ENCODE measurements at places on chromosomes 2 and 18.

- no peak for DNase-seq
Observed at GRCh38 chr2:5236249-5236648, 455.9 kb upstream of the SOX11 start.

DNA sequence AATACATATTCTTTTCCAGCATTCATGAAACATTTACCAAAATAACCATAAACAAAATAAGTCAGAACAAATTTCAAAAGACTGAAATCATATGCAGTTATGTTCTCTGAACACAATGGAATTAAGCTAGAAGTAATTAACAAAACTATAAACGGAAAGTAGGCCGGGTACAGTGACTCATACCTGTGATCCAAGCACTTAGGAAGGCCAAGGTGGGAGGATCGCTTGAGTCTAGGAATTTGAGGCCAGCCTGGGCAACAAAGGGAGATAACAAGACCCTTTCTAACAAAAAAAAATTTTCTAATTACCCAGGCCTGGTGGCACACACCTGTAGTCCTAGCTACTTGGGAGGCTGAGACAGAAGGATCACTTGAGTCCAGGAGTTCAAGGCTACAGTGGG, 14.9 kb downstream of the ATAD2B start:
- no peak for DNase-seq

DNA sequence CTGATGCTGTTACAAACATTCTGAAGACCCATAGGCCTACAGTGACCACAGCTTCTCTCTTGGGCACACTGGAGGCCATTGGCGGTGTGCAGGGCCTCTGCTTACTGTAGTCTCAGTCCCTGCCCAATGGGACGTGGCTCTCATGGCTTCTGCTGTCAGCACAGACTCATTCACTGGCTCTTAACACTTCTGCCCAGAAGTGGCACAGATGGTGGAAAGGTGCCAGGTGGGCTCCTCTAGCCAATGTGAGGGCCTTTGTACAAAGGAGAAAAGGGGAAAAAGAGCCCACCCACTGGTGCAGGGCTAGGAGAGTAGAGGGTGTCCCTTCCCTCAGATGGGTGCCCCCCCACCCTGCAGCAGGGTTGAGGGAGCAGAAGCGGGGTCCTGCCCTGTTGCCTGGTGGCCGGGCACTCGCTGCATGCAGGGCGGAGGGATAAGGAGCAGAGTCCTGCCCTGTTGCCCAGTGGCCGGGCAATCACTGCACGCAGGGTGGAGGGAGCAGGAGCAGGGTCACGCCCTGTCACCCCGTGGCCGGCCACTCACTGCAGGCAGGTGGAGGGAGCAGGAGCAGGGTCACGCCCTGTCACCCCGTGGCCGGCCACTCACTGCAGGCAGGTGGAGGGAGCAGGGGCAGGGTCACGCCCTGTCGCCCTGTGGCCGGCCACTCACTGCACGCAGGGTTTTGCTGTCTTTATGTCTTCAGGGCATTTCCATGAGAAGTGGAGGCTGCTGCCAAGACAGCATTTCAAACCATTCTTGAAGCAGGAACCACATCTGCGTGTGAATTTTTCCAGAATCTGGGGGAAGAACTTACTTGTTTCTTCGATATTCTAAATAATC, 20.0 kb downstream of the LRRFIP1 start:
- no peak for DNase-seq

DNA sequence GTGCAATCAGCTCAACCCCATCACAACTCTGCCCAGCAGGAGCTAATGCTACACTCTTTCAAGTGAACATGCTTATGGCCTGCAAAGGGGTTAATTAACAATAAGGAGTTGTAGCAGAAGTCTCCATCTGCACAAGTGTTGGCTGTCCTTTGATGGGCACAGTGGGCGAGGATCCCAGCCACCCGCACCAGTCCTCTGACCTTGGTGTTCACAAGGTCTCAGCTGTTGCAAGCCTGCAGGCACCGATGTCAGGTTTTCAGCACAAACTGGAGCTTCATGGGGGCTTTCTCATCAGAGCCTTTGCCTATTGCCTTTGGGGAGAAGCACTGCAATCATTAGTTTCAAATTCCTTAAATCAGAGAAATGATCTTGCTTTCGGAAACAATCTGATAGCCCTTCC, 60.9 kb upstream of the TMEM178A start:
- no peak for DNase-seq

- DNase-seq, result no peak
Observed at GRCh38 chr2:39640107-39640506, 25.6 kb upstream of the TMEM178A start.

- no peak for DNase-seq
Observed at GRCh38 chr2:21891191-21891590, 767.4 kb downstream of the TDRD15 start.

DNA sequence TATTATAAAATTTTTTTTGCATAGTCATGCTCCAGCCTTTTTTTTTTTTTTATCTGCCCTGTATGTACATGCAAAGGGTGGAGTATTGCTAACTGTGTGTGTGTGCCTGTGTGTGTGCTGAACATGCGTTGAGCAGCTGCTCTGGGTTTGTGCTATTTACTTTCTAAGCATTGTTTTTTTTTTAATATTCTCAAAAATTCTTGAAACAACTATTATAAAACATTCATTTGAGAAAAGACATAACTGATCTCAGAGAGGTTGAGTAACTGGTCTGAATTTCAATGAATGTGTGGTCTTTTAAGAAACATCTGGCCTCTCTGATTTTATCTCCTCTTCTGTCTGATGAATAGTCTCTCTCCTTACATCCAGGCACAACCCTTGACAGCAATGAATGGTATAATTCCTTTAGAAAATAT, 366.0 kb upstream of the SLC14A2 start:
- no peak for DNase-seq

DNA sequence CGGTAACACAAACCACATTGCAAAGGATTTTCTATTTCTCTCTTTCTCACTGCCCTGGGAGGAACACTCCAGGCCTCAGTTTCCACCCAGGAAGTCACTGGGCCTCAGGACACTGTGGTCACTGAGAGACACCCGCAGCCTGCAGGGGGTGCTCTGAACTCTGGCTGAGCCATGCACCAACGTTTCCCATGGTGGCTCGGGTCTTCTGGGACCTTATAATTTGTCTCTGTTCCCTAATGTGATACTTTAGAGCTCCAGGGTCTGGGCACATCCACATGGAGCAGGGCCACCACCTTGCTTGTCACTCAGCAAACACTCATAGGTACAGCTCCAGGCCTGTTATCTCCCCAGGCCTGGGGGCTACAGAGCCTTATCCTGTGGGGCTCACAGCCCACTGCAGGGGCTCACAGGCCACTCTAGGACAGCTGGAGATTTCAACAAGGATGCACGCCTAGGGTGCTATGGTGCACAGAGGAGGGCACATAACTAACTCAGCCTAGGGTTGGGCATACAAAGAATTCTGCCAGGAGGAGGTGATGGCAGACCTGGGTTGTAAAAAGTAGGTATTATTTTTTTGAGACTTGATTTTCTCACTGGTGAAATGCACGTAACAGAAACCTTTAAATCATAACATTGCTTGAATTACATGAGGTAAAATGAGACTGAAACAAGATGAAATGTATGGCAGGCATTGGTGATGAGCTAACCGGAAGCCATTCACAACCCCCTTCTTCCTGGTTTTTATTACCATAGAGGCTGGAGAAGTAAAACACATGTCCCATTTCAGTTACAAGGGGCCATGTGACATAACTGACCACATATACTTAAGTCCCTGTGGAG, 3.0 kb upstream of the HS1BP3 start:
- no peak for DNase-seq

- DNase-seq, result no peak
Observed at GRCh38 chr18:62876111-62876510, 160.8 kb downstream of the PHLPP1 start.

- DNase-seq, result no peak
Observed at GRCh38 chr2:65021709-65022108, 32.5 kb downstream of the SLC1A4 start.

- no peak for DNase-seq
Observed at GRCh38 chr2:160199683-160200389, at the start of gene ITGB6. TSS of gene ITGB6 (minus strand) at chr2:160200272. CDS start at chr2:160200063, 209 bp downstream.

GRCh38 chr18:59669872-59670657, 27.2 kb downstream of the CCBE1 start:
- DNase-seq, result no peak

- no peak for DNase-seq
Observed at GRCh38 chr2:70645733-70646419, 92.2 kb upstream of the TGFA start.

GRCh38 chr2:192593561-192593960, 398.8 kb upstream of the TMEFF2 start:
- DNase-seq, result no peak

GRCh38 chr18:60350150-60350549, 22.4 kb downstream of the MC4R start:
- no peak for DNase-seq

- no peak for DNase-seq
Observed at GRCh38 chr2:50674876-50675275, 357.1 kb downstream of the NRXN1 start.

- no peak for DNase-seq
Observed at GRCh38 chr18:36468161-36468560, 170.6 kb downstream of the FHOD3 start.

GRCh38 chr2:15577071-15577735, 14.5 kb upstream of the DDX1 start:
- peak; percentile 95 for DNase-seq

- no peak for DNase-seq
Observed at GRCh38 chr2:158496986-158497385, 40.2 kb downstream of the PKP4 start.

DNA sequence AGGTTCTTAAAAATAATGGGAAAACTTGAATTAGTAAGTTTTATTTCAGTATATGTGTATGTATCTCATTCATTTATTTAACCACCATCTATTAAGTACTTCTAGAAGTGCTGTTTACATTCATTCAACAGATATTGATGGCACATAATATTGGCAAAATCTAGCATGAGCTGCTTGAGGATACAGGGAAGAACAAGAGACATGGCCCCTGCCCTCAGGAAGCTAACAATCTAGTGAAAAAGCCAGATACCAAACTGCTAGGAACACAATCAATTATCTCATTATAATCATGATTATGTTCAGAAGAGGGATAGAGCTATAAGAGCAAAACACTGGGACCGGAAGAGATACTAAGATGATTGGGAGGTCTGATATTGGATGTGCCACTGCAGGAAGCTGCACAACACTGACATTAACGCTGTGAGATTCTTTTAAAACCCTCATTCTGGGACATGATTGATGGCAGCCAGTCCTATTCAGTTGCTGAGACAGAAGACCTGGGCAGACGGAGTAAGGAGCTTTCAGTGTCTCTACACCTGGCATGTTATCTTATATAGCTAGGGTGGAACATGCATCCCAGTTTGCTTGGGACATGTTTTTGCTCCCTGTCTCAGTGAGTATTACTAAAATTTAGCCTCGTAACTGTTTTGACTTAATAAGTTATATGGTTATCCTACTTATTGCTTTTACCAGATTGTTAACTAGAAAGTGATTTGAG, 314.1 kb downstream of the STK39 start:
- no peak for DNase-seq

GRCh38 chr18:38427234-38427633, 861.6 kb upstream of the CELF4 start:
- no peak for DNase-seq

DNA sequence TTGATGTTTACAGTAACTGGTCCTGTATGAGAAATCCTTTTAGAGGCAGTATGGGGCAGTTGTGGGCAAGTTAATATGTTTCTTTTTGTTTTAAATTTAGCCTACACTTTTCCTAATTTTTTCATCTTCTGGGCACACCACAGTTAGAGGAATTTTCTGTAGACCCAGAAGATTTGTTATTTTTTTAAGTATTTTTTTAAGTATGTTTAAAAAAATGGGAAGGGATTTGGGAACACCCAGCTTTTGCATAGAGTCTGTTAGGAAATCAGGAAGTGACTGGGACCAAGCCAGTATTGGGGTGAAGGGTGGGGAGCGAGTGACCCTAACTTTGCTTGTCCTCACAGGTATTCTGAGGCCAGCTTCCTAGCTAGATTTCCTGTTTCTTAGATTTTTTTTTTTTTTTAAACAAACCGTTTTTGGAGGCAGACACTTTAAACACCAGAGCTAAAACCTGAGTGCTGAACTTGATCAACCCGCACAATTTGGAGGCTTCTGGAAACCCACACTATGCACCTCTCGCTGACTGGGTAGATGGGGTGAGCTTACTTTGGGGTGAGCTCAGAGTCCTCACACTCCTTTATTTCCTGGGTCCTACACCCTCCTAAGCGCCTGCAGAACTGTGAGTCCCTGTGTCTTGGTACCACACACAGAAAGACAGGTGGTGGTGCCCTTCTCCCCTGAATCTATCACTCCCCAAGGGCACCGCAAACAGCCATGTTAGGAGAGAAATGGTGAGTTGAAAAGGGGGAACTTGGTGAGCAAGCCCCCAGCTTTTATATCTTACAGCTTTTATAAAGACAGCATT, 5.2 kb downstream of the GATA6 start:
- no peak for DNase-seq

All from stimulated activated naive CD8-positive, alpha-beta T cell treated with anti-CD3 and anti-CD28 coated beads, Interleukin-15, Interleukin-2, amounts not matched to agents 100 U/mL and 50 U/mL, for 24 hours (primary cell).